ENCODE measurements at places on chromosomes 11 and 22.

DNA sequence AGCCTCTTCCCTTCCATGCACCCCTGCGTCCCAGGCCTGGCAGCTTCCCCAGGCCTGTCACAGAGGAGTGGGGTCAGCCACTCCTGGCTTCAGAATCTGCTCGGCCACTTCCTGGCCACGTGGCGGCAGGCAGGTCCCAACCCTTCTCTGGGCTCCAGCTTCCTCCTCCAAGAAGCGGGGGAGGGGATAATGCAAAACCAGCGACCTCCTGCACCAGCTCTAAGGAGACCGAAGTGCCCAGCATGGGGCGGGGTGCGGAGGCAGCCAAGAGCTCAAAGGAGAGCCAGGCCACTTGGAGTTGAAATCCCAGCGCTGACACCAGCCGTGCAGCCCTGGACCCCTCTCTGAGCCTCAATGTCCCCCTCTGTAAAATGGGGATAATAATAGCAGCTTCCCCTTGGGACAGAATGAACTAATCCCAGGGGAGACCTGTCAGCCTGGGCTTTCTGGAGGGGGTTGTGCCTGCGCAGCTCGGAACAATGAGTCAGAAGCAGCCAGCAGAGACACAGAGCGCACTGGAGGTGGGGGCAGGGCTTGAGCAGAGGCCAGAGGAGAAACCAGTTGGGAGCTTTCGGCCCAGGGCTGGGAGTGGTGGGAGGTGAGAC lies 22.8 kb upstream of the PICK1 start:
- DNase-seq, result peak; percentile 84

- peak; percentile 73 for DNase-seq
Measured at GRCh38 chr11:33376331-33377310, 119.4 kb downstream of the HIPK3 start.

DNA sequence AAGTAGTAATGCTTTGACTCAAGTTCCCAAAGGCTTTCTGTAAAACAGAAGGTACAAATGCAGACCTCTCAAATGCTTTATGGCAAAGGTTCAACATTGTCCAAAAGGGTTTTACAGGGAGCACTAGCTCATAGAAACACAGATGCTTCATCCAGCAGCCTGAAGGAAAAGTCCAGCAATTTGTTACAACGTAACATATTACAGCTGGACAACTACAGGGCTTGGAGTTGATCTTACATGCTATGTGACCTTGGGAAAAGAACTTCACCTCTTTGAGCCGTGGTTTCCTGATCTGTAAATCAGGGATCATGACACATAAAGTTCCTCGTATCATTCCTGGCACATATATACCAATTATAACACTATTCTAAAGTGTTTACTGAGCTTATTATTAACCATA lies 84.9 kb downstream of the DDIAS start:
- DNase-seq, result no peak

DNA sequence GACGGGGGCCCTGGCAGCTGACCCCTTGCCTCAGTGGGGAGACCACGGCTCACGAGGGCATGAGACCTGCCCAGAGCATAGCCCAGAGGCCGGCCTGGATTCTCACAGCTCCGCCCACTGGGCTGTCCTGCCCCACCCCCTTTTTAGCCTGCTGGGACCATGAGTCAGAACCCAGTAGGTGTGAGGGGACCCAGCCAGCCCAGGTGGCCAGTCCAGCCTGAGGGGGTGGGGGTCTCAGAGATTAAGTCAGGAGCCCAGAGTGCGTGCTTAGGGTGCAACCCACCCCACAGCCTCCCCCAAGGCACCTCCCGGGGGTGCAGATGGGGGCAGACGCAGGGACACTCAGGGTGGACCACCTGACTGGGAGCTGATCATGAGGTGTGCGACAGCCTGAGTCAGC lies 40.1 kb upstream of the PPARA start:
- no peak for DNase-seq

DNA sequence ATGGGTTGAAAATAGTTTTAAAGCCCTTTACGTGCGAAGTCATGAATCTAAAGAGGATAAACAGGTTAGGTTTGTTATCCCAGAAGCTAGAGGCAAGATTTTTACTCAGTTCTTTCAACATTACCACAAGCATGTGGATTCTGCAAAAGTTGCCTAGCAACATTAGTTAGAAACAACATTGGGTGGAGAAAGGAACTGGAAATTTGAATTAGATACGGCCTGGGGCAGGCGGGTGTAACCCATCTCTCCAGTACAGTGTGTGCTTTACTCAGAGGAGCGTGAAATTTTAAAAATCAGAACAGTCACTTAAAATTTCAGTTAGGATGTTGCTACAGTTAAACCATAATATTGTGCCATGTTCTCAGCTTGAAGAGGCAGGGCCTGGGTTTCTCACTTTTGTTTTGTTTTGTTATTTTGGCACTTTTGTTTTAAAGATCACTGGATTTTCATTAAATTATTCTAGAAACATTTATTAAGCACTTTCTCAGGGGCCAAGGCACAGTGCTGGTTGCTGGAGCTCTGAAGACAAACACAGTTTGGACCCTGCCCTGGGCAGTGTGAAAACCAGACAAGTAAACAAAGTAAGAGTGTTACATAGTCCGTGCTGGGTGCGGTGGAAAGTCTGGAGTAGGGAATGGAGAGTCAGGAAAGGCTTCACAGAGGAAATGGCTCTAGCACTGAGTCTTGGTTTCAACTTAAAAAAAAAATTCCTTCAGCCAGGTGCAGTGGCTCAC lies 4.4 kb upstream of the WEE1 start:
- peak; percentile 92 for DNase-seq

GRCh38 chr11:75023446-75024067 lies 34.8 kb downstream of the NEU3 start:
- no peak for DNase-seq

DNA sequence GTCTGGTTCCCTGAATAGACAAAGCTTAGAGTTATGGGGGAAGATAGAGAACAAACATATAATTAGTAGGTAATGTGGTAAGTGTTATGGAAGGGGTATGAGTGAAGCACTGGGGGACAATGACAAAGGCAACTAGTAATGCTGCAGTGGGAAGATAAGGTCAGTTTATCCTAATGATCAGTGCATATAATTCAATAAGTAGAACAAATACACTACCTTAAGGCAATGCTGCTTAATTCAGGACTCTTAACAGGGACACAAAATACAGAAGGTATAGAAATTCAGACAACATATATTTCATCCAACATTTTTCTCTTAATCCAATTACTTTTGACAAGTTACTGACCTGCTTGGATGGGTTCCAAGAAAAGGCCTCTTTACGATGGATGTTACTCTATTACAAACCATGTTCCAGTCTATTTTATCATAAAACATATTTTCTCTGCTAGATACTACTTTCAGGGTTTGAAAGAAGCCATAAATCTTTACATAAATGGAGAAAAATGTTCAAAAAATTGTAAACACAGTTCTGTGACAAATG lies 1186.2 kb downstream of the LRRC4C start:
- DNase-seq, result no peak

DNA sequence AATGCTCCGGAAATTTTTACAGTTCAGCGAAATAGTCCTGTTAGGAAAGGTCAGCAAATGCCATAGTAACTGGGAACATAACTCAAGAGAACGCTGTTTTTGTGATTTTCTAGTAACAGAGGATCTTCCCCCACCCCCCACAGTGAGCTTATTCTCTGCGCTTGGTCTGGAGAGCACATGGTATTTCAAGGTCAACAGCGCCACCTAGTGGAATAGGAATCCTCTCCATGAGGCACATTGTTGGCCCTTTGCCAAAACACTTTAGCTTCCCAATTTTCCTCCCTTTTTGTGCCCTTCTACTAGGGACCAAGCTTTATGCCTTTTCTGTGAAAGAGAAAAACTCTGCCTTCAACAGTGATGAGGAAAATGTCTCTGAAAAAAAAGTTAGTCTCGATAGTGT lies 13.2 kb upstream of the OR4C12 start:
- DNase-seq, result peak; percentile 86

DNA sequence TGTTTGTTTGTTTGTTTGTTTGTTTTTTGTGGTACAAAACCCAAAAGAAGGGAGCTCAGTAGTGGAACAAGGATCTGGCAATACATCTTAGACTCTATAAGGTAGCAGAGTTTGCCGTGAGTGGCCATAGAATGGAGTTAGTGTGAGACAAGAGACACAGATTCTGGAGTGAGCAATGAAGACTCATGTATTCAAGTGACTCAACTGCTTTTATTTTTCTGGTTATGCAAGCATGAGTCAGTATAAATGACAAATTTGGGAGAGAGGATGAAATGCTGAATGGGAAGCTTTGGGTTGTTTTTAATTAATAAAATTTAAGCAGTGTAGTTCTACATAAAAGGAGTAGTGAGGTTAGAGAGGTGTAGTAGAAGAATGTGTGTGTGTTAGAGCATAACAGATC lies 143.6 kb upstream of the ANO5 start:
- no peak for DNase-seq

GRCh38 chr11:69986830-69987229 lies 91.3 kb upstream of the ANO1 start:
- no peak for DNase-seq

DNA sequence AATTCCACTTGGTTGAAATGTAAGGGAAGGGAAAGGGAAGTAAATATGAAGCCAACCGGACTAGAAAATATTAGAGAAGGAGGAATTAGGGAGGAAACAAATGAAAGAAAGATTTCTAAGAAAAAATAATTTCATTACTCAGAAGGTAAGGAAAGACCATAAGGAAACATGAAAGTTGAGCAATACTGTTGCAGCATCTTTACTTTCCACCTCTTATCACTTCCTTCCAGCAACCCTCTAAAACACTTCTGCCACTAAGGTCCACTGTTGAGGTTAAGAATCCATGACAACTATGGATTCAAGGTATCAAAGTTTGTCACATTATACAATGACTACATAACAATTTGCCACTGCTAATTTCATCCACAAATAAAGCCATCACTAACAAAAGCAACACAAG lies 308.6 kb downstream of the DLG2 start:
- DNase-seq, result no peak

GRCh38 chr22:37419969-37420685 lies 7.2 kb downstream of the ELFN2 start:
- DNase-seq, result peak; percentile 74

- no peak for DNase-seq
Measured at GRCh38 chr22:39291523-39291922, 27.9 kb downstream of the RPL3 start.

DNA sequence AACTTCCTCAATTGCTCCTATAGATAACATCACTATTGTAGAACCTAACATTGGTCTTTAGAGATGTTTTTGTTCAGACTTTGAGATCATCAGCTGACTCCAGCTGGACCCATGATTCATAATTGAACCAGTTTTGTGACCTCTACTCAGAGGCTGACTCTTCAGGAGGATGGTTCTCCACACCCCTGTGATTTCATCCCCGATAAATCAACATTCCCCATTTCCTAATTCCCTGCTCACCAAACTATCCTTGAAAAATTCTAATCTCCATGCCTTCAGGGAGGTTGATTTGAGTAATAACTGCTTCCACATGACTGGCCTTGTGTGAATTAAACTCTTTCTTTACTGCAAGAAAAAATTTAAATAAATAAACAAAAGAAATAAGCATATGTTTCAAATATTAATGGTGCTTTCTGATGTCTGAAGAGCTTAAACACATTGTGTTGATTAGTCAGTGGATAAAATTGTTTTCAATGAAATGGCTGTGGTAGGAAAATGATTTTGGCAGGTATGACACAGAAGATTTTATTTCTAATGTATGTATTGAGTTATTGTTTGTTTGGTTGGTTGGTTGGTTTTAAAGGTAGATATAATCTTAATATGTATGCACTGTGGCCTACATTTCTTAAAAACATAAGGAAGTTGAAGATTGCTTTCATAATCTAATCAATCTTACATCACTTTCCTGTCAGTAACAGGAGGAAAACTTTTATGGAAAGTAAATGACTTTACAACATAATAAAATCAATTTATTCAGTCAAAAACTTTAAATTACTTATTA lies 427.9 kb upstream of the CCDC179 start:
- no peak for DNase-seq

- no peak for DNase-seq
Measured at GRCh38 chr11:32259641-32260081, 168.8 kb downstream of the RCN1 start.

GRCh38 chr22:46619240-46619829 lies 851 bp upstream of the GRAMD4 start:
- DNase-seq, result no peak

GRCh38 chr22:37167176-37167980 lies 17.7 kb upstream of the IL2RB start:
- no peak for DNase-seq

- no peak for DNase-seq
Measured at GRCh38 chr22:25172153-25172552, 27.5 kb upstream of the CRYBB3 start.
